ENCODE measurements at places on chromosomes 4 and X. TPM values are rescaled to one million over a fixed set of nuclear protein-coding genes. Genes with fewer than 3 reads are reported as not detected.

DNA sequence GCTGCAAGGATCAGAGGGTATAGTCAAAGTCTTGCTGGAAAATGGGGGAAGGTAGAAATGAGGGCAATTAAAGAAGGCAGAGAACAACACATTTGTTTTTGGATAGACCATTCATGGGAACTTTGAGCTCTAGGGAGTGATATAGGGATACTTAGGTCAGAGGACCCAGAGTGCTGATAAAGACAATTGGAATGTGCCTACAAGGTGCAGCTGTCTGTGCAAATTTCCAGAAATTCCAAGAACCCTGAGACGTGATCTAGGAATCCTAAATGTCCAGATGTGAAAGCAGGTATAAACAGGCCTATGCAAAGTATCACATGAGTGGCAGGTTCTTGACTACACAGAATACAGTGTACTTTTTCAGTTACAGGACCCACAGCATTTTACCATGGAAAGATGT is 24.2 kb downstream of the FNIP2 start:
- DNase-seq, result no peak

DNA sequence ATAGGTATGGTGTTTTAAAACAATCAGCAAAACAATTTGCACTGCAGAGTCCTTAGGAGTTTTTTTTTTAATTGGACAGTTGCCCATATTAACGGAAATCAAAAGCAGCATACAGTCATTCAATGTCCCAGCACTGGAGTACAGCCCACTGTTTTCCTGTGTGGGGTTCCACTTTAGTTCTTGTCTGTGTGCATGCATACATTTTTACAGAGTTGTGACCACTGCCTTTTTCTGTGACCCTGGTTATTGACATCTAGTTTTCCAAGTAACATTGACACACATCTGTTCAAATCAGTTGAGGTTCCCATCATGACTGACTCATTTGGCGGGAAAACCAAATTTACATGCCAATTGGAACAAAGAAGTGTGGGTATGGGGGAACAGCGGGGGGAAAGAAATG is 83.3 kb downstream of the HPRT1 start:
- DNase-seq, result no peak

- no peak for DNase-seq
Observed at GRCh38 chr4:53674903-53675302, 83.6 kb upstream of the LNX1 start.

DNA sequence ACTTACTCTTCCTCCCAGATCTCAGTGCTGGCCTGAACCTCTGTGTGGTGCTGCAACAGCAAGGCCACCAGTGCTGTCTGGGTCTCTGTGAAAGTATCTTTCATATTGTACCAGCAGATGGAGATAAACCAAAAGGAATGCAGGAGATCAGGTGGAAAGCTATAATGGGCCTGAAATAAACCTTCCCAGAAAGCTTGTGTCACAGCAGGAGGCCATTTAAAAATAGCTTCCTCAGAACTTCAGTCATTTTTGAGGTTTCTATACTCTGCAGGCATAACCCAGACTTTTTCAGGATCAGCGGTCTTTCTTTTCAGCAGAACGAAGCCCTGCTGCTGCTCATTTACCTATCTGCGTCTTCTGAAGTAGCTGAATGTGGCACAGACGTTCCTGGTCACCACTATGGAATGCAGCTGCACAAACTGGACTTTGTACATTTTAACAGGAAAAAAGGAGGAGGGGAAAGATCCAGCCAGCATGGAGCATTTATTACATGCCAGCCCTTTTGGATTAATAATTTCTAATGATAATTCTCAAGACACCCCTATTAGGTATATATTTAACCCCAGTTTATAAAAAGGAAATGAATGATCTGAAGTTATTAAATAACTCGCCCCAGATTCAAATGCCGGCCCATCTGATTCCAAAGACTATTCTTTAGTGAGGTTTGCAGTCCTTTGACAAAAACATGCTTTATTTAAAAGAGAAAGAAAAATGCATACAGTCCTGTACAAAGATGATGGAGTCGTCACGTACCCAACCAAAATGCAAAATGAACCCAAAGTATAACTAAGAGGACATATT is 119.7 kb downstream of the NFKB1 start:
- no peak for DNase-seq

DNA sequence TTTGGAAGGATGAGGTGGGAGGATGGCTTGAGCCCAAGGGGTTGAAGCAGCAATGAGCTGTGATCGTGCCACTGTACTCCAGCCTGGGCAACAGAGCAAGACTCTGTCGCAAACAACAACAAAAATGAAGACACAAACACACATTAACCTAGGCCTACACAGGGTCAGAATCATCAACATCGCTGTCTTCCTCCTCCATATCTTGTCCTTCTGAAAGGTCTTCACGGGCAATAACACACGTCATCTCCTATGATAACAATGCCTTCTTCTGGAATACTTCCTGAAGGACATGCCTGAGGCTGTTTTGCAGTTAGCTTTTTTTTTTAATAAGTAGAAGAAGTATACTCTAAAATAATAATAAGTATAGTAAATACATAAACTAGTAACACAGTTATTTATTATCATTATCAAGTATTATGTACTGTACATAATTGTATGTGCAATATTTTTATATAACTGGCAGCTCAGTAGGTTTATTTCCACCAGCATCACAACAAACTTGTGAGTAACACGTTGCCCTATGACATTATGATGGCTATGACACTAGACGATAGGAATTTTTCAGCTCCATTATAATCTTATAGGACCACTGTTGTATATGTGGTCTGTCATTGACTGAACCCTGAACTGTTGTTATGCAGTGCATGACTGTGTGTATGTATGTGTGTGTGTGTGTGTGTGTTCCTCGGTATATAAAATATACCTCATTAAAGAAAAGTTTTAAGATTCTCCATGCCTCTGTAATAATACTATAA is 69.2 kb upstream of the MAML3 start:
- peak; percentile 6 for DNase-seq

Gene RRH
- 0.16 TPM for total RNA-seq

Gene FAM236A
- not detected for total RNA-seq

Gene TDO2
- not detected for total RNA-seq

Gene FAM9C
- not detected for total RNA-seq

All from endodermal cell (in vitro differentiated cells).